Diencephalon (tissue), 1 donor: ENCODE measurements at places on chromosomes 11 and 22. TPM values are rescaled to one million over a fixed set of nuclear protein-coding genes. Genes with fewer than 3 reads are reported as not detected.

The PATE4 gene
- not detected for total RNA-seq

The MUC5AC gene
- total RNA-seq: not detected

The SLC6A5 gene
- 0.23 TPM for total RNA-seq

The OR8D2 gene
- not detected for total RNA-seq
